ENCODE measurements at places on chromosomes 11 and 22. TPM values are rescaled to one million over a fixed set of nuclear protein-coding genes. Genes with fewer than 3 reads are reported as not detected.

Gene C22orf42
- total RNA-seq, result not detected

GRCh38 chr11:58133309-58134076, 8.2 kb upstream of the OR9I1 start:
- DNase-seq, result no peak

DNA sequence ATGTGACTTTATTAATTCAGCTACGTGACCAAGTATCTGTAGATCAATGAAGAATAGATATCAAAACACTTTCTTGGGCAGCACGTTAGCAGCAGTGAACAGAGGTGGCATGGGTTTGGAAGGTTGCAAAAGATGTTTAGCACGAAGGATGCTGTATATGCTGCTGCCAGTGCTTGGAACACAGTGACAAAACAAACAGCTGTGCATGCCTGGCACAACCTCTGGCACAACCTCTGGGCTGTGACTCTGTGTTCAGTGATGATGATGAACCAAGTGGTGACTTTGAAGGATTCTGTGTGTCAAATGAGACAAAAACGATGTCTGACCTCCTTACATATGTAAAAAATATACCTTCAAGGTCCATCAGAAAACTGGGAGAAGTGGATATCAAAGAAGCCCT, 104.7 kb downstream of the TBC1D22A start:
- no peak for DNase-seq

GRCh38 chr22:34885852-34886251, 180.1 kb upstream of the ISX start:
- DNase-seq, result no peak
